NCI-H1048 (cell line): ENCODE measurements at places on chromosomes 3 and 15.

- no peak for DNase-seq
Observed at GRCh38 chr3:15923640-15924405, 126.0 kb upstream of the ANKRD28 start.

DNA sequence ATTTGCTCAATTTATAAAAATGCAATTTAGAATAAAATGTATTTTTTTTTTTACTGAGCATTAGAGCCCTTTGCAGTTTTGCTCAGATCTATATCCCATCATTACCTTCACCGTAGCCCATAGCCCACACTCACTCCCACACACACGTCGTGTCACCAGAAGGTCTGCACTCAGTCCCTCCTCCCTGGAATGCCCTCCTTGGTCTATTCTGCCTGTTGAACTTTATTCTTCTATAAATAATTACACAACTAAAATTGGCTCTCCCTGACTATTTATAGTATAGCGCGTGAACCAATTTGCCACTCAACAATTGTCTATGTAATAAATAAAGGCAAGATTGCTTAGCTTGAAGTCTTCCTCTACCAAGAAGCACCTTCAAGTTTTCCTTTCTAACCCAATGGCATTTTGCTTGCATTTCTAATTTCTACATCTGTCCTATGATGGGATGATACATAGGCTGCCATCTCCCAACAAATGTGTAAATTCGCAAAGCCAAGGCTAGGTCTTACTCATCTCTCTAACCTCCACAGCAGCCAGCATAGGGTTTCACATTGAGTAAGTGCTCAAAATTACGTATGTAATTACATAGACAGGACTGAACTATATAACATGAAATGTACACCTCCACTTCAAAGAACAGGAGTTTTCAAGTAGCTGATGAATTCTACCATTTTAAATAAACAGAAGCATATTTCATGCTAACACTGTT lies 172.0 kb upstream of the HES1 start:
- DNase-seq = no peak

DNA sequence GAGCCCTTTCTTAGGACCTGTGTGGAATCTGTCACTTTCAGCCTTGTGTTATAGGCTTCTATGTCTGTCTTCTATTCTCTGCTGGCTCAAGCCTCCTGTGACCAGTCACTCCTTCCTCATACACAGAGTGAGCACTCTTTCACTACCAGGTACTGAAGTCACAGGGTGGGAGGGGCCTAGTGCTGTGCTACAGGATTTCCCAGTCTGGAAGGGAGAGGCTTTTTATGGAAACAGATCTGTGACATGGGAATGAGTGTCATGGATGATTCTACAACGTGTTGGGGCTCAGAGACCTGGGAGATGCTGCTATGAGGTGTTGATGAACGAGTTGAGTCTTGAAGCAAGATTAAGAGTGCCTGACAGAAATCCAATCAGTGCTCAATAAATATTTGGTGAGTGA lies 100.5 kb downstream of the PDCD6IP start:
- DNase-seq = no peak

GRCh38 chr3:51717446-51717845 lies 10.6 kb downstream of the GRM2 start:
- no peak for DNase-seq

DNA sequence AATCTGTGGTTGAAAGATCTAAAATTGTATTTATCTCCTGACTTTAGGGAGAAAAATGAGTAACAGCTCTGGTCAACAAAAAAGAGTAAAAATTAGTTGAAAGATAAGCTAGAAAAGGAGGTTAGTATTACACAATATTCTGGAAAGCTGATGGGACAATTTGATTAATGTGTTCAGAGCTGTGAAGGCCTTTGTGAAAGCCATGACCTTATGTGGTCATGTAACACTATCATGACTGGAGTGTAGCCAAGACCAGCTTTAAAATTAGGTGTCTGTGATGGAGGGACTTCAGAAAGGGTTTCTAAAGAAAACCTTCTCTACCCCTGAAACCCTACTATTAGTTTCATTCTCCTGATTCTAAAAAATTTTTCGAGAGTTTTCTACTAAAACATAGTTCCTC lies 127.2 kb downstream of the NFKBIZ start:
- DNase-seq = no peak
